ENCODE measurements at places on chromosomes 5 and 9.

- no peak for DNase-seq
Observed at GRCh38 chr5:141155540-141156374, 5.9 kb downstream of the PCDHB6 start.

- DNase-seq, result no peak
Observed at GRCh38 chr5:159324986-159325385, 5.3 kb downstream of the IL12B start.

DNA sequence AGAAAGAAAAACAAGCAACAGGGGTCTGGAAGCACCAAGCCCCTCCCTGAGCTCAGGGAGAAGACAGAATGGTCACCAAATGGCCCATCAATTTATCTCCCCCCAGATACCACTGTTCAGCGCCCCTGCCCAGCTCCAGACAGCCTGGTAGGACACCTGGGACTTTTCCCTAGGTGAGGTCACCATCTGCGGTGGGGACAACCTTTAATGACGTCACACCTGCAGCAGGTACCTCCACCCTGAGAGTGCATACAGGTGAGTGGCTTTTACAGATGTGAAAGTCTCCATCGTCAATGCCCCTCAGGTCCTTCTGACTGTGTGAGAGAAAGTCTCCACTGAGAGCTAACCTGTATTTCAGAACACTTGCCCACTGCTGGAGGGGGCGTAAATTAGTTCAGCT, 34.3 kb upstream of the LAMC3 start:
- DNase-seq, result no peak

DNA sequence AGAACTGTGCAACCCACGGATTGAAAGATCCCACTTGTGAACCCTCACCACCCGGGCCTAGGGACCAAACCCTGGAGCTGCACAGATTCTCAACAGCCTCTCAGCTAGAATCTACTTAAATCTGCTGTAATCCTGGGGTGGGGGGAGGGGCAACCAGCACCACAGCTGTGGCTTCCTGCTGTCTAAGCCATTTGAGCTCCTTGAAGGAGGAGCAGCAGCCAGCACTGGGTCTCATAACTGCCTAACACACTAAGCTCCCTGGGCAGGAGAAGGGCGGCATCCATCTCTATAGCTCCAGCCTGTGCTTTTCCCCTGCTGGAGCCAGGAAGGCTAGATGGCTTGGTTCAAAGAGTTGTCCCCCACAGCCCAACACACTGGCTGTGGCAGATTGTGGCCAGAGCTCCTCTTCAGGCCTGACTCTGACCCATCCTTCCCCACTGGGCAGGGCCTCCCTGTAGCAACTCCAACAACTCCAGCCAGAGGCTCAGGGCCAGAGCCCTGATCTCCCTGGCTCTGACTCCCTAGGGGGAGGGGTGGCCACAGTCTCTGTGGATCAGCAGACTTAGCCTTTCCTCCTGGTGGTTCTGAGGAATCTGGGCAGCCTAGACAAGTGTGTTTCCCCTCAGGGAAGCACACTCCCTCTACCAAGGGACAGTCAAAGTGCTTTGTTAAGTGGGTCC, 72.0 kb upstream of the C9orf72 start:
- no peak for DNase-seq

- no peak for DNase-seq
Observed at GRCh38 chr9:71306134-71306533, 184.7 kb upstream of the TRPM3 start.

GRCh38 chr9:77177894-77178794, 810 bp downstream of the VPS13A start:
- peak; percentile 33 for DNase-seq

GRCh38 chr5:142770650-142771609, 753 bp downstream of the ARHGAP26 start:
- peak; percentile 39 for DNase-seq

DNA sequence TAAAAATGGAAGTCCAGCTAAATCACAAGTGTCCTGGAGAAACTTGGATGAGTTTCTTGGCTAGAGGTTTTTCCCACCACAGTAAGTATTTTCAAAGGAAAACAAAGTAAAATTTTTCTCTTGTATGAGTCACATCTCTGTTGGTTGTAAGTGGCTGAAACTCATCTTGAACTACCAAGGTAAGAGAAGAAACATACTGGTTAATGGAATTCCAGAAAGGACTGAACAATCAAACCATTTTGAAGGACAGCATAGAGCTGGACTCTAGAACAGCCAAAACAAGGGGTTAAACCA, 102.8 kb upstream of the CDKN2B start:
- DNase-seq, result no peak

DNA sequence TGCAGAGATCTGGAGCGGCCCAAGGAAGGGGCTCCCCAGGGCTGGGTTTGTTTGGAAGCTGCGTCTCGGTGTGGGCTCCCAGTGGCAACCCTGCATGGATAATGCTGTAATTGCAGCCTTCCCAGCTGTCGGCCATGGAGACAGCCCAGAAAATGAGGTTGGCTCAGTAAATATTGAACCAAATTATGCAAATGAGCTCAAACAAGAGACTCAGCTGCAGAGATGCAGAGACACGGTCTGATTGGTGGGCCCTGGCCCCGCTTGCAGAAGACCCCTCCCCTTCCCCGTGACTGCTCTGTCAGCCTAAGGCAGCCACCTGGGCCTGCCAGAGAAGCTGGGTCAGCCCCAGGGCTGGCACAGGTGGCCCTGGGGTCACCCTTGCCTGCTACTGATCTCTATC, 75.9 kb downstream of the RAD23B start:
- DNase-seq, result no peak

DNA sequence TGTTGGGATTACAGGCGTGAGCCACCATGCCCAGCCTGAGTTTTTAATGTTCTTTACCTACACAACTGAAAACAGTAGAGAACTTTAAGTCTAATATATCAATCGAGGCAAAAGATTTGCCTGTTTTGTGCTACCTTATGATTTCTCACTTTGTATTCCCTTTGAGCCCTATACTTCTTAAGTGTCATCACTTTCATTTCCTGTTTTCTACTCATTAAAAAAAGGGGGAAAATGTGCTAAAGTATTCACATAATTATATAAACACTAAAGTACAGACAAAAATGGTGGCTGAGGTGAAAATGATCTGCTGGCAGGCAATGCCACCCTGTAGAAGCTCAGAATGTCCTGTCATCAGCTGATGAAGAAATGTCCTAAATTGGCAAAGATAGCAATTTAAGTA, 23.6 kb downstream of the ATG10 start:
- DNase-seq, result no peak

DNA sequence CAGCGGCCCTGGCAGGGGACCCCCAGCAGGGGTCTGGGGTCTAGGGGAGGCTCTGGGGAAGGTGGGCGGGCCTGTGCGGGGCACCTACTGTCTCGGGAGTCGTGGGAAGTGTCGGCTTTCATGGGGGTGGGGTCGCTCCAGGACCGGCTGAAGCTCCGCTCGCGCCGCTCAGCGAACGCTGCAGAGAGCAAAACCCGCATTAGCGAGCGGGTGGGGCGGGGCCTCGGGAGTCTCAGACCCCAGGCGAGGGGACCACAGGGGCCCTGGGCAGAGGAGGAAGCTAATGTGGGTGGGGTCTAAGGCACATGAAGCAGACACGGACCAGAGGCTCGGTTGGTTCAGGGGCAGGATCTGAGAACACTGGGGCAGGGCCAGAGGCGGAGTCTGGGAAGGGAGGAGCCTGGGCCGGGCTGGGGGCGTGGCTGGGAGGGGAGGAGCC, 5.5 kb downstream of the NSMF start:
- peak; percentile 88 for DNase-seq

DNA sequence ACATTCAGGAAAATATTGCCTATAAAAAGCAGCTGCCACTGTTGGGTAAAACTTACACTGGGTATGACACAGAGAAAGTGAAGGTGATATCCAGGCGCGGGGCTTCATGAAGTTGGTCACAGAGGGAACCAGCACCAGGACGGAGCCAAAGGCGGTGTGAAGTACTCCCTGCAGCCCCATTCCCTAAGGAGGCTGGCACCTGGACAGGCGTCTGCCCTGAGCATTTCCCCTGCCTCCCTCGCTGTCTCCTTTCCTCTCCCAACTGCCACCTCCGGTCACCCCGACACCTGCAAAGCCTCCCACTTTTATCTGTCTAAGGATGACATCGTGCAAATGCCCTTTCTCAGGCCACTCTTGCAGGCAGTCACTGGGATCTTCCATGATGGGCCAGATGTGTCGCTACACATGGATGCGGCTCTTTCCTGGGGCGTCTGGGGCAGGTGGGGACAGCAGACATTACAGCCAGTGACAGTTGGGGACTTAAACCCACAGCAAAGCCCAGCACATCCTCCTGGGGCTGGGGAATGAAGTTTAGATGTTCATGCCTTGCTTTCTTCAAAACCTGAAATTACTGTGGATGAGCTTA, 367.7 kb upstream of the IRX4 start:
- DNase-seq, result no peak

- DNase-seq, result peak; percentile 8
Observed at GRCh38 chr9:100222674-100223073, 123.6 kb downstream of the INVS start.

GRCh38 chr5:146016764-146017484, 80.5 kb downstream of the SH3RF2 start:
- no peak for DNase-seq

GRCh38 chr5:113598926-113599325, 85.4 kb downstream of the YTHDC2 start:
- no peak for DNase-seq

DNA sequence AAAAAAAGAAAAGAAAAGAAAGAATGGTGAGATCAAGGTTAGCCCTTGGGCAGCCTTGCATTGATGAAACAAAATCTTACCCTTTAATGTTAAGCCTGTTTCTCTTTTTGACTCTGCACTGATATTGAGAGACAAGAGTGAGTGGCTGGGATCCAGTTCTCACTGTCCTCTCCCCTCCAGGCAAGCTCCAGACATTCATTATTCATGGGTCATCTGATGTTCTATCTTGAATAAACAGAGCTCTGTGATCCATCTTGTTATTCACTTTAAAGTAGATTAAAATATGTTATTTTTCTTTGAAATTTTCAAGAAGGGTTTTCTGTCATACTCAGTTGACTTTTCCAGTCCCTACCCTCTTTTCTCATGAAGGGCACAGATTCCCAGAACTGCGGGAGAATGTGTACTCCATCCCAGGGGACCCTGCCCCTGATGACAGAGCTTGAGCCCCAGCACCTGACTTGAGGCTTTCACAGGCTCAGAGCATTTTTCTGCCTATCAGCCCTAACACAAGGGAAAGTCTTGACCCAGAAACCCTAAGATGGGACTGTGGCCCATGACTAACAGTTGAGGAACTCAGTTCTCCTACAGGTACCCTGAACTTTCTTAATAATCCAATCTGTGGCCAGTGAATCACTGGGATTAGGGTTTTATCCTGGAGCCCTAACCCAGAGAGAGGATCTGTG, 24.1 kb downstream of the ACTL7B start:
- no peak for DNase-seq

DNA sequence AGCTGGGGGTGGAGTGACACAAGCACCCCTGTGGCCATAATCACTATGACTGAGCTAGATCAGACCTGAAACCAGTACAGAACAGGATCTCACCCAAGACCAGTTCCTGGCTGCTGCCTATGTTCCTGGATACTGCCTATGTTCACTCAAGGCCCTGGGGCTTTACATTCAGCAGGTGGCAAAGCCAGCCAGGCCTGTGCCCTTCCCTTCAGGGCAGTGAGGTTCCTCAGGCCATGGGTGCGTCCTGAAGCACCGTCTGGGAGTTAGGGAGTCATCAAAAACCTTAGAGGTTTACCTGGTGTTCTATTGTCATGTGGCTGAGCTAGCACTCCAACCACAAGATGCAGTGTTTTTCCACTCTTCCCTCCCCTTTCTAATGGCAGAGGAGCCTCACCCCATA, 419.8 kb downstream of the TMEM232 start:
- no peak for DNase-seq

- peak; percentile 76 for DNase-seq
Observed at GRCh38 chr9:112097712-112098688, 77.1 kb downstream of the SUSD1 start.

DNA sequence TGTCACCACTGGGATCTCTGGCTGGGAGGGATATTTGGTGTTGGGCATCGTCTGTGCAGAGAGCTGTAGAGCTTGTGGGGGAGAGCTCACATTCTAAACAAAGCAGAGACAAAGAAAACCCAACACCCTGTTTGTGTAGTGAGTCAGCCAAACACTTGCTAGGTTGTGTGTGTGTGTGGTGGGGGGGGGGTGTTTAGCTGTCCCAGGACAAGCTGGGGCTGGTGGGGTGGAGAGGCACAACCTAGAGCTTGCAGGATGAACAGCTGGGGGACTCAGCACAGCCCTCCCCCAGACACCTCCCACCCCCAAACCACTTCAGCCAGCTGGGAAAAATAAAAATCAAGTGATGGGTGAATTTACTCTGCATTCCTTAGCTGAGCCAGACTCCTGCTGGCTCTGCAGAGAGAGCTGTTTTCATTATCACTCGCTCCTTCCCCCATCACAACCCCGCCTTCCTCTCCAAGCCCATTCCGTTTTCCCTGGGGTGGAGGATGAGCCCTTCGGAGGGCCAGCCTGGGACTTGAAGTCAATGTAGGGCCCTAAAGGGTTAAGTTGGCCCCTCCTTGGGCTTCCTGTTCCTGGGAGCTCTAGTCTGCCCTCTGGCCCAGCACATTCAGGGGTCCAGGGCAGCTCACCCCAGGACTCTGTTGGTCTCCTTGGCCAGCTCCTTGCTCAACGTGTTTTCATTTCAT, 2.6 kb downstream of the OLFML2A start:
- no peak for DNase-seq

GRCh38 chr5:115450741-115451140, 93.8 kb downstream of the FEM1C start:
- DNase-seq, result no peak

DNA sequence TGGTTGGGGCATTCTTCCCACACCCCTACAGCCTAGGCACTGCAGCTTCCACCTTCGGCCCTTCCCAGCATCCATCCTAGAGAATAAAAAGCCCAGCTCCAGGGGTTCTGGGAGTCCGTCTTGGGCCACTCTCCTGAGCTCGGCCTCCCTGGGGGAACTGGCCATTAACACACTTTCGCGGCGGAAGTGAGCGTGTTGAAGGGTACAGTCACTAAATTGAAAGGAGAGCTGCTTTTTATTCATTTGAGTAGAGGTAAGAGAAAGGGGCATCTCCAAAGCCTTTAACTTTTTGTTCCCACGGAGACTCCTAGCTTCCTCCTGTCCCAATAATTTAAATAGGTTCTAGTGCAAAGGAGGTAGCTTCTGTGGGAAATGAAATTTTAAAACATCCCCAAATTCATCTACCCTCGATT, 31.0 kb upstream of the NFIB start:
- no peak for DNase-seq

DNA sequence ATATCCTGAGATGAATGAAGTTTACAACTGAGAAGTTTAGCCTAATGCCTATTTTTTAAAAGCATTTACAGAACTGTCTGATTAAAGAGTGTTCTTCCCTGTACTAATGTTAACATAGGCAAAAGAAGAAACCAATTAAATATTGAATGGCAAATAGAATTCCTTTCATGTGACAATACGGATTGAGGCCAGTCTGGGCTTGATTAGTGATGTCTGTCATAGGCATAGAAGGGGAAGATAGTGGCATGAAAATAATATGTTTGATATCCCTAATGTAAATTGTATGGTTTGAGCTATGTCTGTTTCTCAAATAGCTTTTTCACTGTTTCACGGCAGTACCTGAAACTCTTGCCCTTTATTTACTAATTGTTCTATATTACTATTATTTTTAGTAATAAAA, 443.1 kb upstream of the CLINT1 start:
- DNase-seq, result no peak

Measured in HEK293T (cell line).